Stimulated activated naive B cell treated with anti-CD40 and anti-IgM and Interleukin-4, amounts not matched to agents 10 μg/mL and 1 μg/mL and 100 μg/mL, for 72 hours (primary cell): ENCODE measurements at places on chromosomes 6 and 20.

DNA sequence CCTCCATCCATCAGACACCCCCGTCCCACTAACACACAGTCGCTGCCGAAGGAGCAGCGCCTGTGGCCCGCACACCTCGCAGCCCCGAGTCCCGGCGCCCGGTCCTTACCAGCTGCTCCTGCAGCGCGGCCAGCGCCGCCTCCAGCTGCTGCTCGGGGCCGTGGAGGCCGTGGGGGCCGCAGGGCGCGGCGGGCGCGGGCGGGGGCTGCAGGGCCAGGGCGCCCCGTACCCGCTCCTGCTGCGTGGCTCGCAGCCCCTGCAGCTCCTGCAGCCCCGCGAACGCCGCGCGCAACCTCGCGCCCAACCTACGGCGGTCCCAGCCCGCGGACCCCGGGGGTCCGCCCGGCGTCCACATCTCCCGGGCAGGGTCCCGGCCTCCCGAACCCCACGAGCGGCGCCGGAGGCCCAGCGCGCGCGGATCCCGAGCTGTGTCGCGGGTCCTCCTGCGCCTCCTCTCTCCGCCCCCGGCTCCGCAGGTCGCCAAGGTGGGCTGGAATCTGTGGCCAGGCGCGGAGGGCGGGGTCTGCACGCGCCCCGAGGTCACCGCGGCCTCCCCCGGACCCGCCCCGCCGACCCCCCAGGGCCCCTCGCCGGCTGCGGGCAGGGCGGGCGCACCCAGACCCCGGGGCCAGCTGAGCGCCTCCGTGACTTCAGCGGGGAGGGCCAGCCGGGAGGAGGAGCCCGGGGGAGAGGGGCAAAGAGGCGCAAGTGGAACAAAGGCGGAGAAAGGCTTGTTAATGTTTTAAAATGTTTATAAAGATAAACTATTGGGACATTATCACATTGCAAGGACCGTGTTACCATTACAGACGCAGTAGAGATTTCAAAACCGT is at the start of gene DACT2:
Gene DACT2, minus strand, starts transcription at position 499 of the 833 bp plus-strand sequence. Its CDS starts 144 bp downstream, at position 355.
- no peak for DNase-seq

DNA sequence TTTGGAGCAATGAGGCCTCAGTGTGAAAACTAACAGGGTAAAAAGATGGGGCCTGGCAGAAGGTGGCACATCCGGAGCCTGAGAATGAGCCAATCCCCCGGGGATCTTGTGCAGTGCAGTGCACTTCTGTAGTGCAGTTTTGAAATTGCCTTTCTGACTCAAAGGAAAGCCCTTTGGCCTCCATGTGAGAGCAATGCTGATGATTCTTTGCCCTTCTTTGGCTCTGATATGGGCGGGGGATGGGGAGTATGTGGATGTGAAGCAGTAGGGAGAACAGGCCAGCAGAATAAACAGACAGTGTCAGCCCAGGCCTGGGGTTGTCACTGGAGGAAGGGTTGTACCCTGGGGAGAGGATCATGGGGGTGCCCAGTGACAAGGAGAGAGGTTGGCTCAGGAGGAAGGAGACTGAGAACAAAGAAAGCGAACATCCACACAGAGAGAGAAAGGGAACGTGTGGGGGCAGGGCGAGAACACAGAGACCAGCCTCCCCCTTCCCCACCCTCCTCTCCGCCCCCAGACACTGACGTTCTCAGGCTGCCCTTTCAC is 351.2 kb downstream of the CDC5L start:
- peak; percentile 28 for DNase-seq

DNA sequence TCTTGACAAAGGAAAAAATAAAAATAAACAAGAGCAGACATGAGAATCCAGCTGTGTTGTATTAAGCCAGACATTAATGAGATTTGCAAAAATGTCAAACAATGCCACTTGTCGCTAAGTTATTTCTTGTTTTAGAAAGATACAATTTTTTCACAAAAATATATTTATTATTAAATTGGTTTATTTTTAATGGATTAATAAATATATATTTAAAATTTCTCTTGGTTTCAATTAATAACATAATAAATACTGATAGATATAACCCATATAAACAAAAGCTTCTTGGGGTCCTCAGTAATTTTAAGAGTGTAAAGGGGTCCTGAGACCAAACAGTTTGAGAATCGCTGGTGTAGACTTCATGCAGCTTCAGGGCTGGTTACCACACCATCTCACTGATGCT is 26.1 kb downstream of the TUBB2B start:
- DNase-seq = no peak

DNA sequence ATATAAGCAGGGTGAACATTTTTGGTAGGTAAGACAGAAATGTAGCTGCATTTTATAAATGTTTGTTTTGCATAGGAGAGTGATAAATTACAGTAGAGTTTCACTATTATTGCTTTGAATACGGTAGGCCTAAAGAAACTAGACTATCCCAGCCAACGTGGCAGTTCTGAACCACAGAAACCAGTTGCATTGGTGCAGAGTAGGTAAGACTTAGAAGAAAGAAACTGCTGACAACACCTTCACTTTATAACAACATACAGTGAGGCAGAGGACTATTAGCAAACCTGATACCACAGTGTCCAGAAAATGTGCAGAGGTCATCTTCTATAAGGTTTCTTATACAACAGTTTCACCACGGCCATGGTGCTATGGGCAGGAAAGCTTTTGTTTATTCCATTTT is 566.1 kb downstream of the KIF16B start:
- no peak for DNase-seq

GRCh38 chr20:6714279-6714711 is 53.2 kb upstream of the BMP2 start:
- DNase-seq = no peak

- no peak for DNase-seq
Observed at GRCh38 chr6:53464483-53464882, 80.4 kb downstream of the GCLC start.

GRCh38 chr20:33697129-33697528 is 10.9 kb upstream of the E2F1 start:
- DNase-seq = no peak

GRCh38 chr6:25088513-25088912 is 152.8 kb upstream of the RIPOR2 start:
- DNase-seq = no peak

GRCh38 chr6:162728197-162728596 is 423 bp downstream of the PACRG start:
- no peak for DNase-seq

GRCh38 chr20:16392346-16392745 is 180.9 kb downstream of the KIF16B start:
- DNase-seq = peak; percentile 53

DNA sequence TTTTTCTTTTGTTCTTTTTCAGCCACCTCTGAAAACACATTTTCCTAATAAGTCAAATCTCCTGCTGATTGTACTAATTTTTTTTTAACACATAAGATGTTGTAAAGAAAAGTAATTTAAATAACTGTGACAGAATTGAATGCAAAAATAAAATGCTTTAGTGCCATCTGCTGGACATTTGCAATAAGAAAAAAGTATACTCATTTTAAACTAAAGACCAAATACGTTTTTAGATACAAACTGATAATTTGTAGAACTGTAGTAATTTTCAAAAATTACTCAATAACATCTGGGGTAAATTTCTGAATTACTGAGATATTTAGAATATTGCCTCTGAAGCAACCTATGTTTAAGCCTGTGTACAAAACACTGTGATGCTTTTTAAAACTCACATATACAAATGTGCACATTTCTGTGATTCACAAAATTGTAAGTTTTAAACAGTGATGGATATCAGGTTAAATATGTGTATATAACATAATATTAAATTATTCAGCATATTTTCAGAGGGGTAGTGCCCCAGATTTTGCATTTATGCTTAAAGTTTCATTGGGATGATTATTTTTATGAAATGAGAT is 198.7 kb downstream of the RIMS1 start:
- no peak for DNase-seq

DNA sequence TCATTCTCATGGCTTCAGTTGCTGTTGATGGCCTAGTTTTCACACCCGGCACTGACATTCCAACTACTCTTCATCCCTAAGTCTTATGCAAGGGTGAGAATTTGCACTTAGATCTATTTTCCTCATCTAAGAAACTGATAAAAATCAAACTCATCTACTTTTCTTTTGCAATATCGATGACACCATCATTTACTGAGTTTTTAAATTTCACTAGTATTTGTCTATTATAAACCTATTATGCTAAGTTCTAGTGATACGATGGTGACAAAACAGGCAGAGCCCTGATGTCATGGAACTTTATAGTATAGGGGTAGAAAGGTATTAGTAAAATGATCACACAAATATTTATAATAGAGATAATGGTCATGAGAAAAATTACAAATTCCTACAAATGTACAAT is 167.9 kb upstream of the CITED2 start:
- no peak for DNase-seq

DNA sequence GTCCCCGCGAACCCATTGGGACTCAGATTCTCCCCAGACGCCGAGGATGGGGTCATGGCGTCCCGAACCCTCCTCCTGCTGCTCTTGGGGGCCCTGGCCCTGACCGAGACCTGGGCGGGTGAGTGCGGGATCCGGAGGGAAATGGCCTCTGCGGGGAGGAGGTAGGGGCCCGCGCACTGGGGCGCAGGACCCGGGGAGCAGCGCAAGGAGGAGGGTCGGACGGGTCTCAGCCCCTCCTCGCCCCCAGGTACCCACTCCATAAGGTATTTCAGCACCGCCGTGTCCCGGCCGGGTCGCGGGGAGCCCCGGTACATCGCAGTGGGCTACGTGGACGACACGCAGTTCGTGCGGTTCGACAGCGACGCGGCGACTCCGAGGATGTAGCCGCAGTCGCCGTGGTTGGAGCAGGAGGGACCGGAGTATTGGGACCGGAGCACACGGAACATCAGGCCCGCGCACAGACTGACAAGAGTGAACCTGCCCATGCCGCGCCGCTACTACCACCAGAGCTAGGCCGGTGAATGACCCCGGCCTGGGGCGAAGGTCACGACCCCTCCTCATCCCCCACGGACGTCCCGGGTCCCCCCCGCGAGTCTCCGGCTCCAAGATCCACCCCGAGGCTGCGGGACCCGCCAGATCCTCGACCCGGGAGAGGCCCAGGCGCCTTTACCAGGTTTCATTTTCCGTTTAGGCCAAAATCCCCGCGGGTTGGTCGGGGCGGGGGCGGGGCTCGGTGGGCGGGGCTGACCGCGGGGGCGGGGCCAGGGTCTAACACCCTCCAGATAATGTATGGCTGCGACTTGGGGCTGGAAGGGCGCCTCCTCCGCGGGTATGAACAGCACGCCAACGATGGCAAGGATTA is 15.7 kb upstream of the HLA-A start:
- DNase-seq = peak; percentile 65

GRCh38 chr6:10256113-10256690 is 158.7 kb downstream of the TFAP2A start:
- no peak for DNase-seq

GRCh38 chr6:108118810-108119768 is 44.5 kb upstream of the OSTM1 start:
- DNase-seq = no peak

GRCh38 chr6:150835620-150836019 is 29.9 kb upstream of the MTHFD1L start:
- no peak for DNase-seq

DNA sequence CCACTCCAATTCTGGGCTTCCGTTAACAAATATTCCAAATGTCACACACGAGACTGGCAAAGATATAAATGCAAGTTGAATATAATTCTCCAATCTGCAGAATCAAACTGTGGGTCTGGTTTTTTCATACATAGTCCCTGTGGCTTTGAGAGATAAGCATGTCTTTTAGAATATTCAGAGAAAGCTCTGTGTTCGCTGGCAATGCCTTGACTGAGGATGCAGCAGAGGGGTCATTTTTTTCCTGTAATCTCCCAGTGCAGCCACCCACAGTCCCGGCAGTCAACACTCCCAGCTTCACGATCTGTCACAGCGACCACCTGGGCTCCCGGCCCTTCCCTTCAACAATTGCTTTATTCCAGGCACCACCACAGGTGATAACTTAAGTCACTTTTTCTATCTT is 30.5 kb downstream of the MUC22 start:
- no peak for DNase-seq

DNA sequence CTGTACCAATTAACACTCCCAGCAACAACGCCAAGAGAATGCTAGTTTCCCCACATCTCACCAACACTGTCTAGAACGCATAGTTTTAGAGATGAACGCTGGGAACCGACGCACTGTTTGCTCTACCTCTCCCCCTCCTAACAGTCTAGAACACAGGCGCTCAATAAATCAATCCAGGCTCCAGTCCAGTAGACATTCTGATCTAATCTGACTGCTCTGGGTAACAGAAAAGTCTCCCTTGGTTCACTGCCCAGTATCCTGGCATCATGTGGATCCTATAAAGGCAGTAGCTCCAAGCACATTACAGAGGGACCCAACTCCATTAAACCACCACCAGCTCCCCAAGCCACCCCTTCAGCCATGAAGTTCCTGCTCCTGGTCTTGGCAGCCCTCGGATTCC is at the start of gene DEFB132:
Gene DEFB132, plus strand, starts transcription at position 306 of the 400 bp plus-strand sequence. Its CDS starts 55 bp downstream, at position 361.
- no peak for DNase-seq

DNA sequence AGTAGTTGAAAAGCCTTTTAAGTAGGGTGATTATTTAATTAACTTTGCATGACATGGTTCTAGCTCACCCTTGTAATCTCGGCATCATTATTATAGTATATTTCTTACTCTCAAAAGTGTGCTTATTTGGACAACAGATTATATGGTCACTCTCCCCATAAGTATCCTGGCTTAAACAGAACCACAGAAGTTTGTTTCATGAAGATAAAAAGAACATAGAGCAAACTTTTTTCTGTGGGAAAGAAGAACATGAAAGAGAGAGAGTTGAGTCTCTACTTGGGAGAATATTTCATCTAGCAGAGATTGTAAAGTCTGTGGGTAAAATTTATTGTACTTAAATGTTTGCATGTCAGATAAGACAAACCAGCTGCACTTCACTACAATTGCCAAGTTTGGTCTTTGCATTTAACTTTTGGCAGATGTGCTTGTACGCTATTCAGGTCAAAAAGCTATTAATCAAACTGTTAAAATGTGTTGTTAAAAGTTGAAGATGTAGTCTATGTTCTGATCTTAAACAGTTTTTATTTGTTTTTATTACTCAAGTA is 33.4 kb upstream of the PRIM2 start:
- no peak for DNase-seq

DNA sequence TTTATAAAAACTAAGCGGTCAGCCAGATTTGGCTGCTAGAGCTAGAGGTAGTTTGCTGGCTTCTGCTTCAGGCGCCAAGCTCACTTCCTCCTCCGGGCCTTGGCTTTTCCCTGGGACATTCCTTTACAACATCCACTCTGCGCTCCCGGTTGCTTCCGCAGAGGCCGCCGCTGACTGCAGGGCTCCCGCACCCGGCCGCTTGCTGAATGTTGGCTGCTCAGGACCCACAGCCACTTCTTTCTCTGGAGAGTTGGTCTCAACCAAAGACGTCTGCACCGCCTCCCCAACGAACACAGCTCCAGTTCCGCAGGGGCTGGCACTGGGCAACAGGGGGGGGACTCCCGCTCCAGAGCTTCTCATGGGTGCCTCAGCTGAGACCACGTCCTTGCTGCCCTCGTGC is 282.8 kb downstream of the TFAP2C start:
- no peak for DNase-seq

- no peak for DNase-seq
Observed at GRCh38 chr6:46530896-46531295, 39.6 kb upstream of the RCAN2 start.

- no peak for DNase-seq
Observed at GRCh38 chr6:130107710-130108109, 89.3 kb downstream of the L3MBTL3 start.

GRCh38 chr20:62979310-62979709 is 26.8 kb downstream of the SLC17A9 start:
- no peak for DNase-seq
